Activated T-helper 1 cell treated with Interleukin-2 at 50 U/mL for 16 hours (primary cell): ENCODE measurements at places on chromosomes 5 and 9.

GRCh38 chr5:35372482-35372881, 142.2 kb upstream of the PRLR start:
- DNase-seq: no peak

GRCh38 chr9:74772121-74772520, 115.6 kb downstream of the TRPM6 start:
- DNase-seq: no peak

DNA sequence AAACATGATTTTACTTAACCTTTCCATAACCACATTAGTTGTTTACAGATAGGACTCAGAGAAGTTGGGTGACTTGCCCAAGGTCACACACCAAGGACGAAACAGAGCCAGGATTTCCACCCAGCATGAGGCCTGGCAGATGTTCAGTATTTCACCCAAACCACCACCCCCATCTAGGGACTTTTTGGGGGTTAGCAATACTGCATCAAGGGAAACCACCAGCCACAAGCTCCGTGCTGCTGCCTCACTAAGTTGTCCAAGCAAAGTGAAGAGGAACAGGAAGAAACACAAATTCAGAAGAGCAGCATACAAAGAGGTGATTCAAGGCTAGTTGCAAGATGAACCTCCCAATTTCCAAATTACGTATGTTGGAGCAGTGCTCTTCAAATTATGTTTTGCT, 219.6 kb upstream of the RORB start:
- DNase-seq: no peak

- no peak for DNase-seq
Measured at GRCh38 chr5:64165500-64166200, at the start of gene RNF180. Gene RNF180, plus strand, starts transcription at chr5:64165843. Its CDS starts 34,965 bp downstream, at chr5:64200808.

- DNase-seq: no peak
Measured at GRCh38 chr5:94254214-94254613, 364.2 kb downstream of the KIAA0825 start.

DNA sequence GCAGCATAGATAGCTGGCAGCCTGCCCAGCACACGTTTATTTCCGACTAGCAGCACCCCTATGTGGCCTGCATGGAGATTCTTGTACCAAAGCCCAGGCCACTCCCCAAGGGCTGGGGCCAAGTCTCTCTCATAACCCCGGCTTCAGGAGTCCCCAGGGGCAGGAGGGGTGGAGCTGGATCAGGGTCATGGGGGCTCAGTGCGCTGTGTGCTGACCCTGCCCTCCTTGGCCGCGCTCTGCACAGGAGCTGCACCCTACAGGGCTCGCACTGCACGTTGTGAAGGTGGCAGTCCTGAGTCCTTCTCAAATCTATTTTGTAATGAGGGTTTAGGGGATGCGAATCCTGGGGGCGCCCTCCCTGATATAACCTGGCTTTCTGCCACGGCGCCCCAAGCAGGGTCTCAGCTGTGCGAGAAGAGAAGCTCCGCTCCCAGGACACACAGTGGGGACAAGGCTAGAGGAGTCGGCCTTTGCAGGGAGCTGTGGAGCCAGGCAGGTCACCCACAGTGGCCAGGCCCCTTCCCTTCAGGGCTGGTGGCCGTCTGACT, 28.6 kb downstream of the NKD2 start:
- DNase-seq: no peak

DNA sequence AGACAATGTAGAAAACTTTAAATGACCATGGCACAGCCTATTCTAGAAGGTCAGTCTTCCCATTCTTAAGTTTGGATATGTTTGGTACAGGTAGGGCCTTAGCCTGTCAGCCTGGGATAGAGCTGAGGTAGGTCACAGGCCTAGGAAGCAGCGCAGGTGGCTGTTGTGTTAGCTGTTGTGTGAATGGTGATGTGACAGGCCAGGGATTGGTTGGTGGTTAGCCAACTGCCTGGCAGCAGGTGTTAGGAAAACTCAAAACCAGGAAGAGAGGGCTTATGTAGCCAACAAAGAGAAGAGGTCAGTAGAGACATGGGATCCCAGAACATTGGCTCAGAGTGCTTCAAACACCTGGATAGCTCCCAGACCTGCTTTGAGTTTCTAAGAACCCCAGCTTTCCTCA, 84.2 kb downstream of the FBXO38 start:
- no peak for DNase-seq

- DNase-seq: no peak
Measured at GRCh38 chr9:89339807-89340206, 21.5 kb downstream of the SECISBP2 start.

DNA sequence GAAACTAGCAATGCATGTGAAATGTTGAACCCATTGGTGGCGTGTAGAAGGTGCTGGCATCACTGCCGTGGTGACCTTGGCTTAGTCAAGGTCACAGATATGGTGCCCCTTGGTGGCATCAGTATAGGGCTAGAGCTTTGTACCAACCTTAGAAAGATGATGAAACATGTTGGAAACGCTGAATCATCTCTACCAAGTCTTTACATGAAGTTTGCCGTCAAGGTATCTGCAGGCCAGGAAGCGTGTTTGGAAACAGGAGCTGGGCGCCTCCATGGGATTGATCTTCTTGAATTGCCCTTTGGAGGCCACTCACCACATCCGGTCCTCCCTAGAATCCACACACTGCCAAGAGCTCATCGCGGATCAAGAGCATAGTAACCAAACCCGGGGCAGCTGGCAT, 16.9 kb upstream of the BOD1 start:
- DNase-seq: no peak

DNA sequence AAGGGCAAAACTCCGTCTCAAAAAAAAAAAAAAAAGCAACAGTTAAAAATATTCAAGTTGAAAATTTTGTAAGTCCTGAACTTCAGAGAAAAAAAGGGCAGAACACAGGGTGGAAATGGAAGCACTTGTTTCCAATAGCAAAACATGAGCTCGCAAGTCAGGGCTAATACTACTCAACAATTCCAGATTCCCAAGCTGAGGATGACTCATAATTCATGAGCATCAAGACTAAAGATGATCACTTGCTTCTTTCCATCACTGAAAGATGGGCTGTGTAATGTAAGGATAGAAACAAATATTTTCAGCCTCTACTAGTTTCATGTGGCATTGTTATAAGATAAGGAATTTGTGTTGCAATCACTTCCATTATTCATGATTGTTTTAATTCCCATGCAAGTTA, 33.5 kb upstream of the FST start:
- DNase-seq: no peak

DNA sequence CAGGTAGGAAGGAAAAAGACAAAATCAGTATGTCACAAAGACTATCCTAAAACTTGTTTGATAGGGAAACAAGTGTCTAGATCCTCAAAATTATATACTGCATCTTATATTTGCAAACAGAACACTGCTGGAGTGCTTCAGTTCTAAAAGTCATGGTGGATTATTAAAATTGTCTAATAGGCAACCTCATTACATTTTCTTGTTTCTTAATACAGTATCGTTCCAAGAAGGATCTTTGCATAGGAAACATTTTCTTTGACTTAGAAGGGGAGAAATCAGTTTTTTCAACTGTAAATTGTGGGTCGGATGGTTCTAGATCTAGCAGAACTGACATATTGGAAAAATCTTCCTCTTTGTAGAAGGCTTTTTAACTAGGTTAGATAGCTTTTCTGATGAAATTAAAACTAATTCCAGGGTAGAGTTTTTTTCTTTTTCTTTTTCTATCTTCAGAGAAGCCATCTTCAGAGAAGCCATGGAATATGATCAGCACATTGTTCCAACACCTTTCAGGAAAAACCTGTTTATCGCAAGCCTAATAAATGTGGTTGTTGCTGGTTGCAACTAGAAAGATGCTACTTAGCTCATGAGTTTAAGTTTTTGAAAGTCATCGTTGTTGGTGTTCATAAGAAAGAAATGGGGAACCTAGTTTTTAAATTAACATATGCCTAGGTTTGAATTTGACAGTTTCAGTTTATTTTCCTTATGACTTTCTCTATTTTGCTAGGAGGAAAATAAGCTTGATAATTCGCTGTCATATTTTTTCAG, 7.4 kb downstream of the CPEB4 start:
- DNase-seq: no peak

DNA sequence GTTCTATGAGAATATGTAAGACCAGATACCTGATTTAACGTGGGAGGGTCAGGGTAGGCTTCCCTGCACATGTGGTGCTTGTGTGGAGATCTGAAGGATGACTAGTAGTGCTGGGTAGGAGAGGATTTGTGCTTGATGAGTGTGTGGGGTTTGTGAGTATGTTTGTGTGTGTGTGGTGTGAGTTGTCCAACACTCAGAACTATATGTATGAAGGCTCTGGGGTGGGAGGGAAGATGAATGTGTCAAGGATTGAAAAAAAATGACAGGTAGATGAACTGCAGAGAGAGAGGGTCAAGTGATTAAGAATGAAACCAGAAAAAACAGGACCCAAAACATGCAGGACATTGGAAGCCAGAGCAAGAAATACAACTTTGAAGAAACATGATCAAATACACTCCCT, 154.6 kb upstream of the NR3C1 start:
- no peak for DNase-seq

GRCh38 chr9:80292231-80292630, 720.5 kb downstream of the TLE4 start:
- DNase-seq: no peak

GRCh38 chr5:94376672-94377345, 241.6 kb downstream of the KIAA0825 start:
- no peak for DNase-seq

DNA sequence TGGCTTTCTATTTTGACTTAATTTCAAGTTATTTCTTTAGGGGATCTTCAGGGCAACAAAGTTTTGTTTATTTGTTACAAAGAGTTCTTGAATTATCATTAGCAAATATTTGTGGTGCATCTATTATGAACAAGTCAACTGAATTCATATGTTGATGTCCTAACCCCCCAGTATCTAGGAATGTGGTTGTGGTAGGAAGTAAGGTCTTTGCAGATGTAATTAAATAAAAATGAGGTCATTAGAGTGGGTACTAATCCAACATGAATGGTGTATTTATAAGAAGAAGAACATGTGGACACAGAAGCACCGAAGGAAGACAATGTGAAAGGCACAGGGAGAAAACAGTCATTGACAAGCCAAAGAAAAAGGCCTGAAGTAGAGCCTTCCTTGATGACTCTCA, 474.0 kb upstream of the DAB2 start:
- no peak for DNase-seq
